Activated effector memory CD4-positive, alpha-beta T cell treated with Interleukin-2 at 50 U/mL for 16 hours (primary cell): ENCODE measurements at places on chromosomes 5 and 9.

GRCh38 chr5:116655431-116655830, 80.8 kb upstream of the SEMA6A start:
- no peak for DNase-seq

DNA sequence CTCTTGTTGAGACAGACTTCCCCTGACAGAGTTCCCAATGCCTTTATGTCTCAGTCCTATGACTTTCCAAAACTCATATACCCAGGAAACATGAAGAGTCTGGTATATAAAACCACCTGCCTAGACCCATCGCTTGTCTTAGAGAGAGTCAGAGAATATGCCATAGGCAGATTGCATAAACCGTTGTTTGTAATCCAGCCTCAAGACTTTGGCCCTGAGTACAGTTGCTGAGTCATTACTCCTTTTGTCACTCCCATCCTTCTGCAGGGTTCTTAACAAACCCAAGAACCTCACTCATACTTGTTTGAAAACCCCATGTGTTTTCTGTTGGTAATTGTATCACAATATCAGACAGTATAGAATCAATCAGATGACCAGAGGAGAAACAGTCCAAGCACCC, 616.3 kb downstream of the SLCO4C1 start:
- DNase-seq: no peak

GRCh38 chr9:97500263-97500662, 1.2 kb upstream of the TMOD1 start:
- no peak for DNase-seq

GRCh38 chr9:121048618-121049017, 1.5 kb downstream of the C5 start:
- DNase-seq: no peak

DNA sequence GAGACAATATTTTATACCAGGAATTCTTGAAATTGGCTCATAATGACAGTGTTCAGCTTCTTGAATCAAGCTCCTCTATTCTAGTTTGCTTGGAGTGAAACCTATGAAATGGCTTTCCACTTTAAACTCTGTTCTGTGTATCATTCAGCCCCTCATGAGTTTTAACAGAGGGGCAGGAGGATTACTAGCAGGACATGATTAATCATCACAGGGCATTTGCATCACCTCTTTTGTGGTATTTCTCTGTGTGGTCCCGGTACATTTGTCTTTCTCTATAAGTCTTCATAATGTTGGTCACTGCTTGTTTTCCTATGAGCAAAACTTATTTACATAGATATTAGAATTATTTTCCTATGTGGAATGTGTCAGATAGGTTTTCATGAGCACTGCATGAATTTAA, 21.2 kb downstream of the CAST start:
- DNase-seq: no peak

DNA sequence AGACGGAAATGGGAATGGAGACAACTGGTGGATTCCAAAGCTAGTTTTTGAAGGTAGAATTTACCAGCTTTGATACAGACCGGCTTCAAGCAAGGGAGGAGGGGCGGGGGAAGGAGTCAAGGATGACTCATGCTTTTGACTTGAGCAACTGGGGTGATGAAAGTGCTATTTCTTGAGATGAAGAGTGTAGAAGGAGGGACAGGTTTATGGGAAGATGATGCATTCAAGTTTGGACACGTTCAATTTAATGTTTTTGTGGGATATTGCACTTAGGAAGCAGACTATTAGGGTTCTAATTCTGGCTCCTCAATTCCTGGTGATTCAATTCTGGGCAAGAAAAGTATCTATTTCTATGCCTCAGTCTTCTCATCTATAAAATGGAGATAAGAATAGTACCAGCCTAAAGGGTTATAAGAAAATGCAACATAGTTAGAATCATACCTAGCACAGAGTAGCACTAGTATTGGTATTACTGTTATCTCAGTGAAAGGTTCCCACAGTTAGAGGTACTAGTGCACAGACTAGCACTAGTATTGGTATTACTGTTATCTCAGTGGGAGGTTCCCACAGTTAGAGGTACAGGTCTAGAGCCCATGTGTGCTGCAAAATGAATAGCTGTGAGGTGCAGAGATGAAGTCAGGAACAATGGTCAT, 4.6 kb downstream of the NIPAL4 start:
- peak; percentile 19 for DNase-seq

DNA sequence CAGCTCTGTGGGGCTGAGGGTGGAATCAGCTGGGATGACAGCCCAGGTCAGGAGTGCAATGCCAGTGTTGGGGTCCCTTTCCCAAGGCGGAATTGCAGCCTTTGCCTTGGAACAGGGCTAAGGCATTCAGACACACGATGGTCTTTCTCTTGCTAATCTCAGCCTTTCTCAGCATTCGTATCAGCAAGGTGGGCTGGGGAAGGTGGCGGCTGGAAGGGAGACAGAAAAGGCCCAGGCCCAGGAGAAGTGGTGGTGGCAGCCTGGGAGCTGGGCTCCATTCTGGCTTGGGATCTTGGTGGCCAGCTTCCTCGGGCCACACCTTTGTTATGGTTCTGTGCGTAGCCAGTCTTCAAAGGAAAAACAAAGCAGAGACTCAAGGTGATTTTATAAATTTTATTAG, 1.1 kb upstream of the ARHGEF28 start:
- DNase-seq: no peak

DNA sequence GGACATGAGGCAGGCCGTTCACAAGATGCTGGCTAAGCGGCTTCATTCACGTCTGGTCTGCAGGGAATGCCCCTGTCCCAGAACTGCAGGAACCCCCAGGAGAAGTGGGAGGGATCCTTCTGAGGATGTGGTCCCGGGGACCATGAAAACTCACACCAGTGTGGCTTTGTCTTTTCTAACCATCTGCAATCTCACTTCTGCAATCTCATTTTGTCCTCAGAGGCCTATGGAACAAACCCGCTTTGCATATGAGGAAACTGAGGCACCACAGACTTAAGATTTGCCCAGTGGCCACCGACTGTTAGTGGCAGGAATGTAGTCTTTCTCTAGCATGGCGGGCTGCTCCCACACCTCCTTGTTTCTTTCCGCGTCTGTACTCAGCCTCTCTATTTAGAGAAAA, 6.9 kb downstream of the CXCL14 start:
- DNase-seq: no peak

GRCh38 chr9:135524130-135524861, 3.1 kb downstream of the LCN1 start:
- DNase-seq: no peak

GRCh38 chr5:157203417-157203816, 22.8 kb downstream of the ITK start:
- DNase-seq: no peak

- no peak for DNase-seq
These were observed 101.0 kb downstream of the TLE1 start for GRCh38 chr9:81588148-81588871.

- DNase-seq: no peak
These were observed 1.0 kb upstream of the NTMT1 start for GRCh38 chr9:129624947-129625346.

DNA sequence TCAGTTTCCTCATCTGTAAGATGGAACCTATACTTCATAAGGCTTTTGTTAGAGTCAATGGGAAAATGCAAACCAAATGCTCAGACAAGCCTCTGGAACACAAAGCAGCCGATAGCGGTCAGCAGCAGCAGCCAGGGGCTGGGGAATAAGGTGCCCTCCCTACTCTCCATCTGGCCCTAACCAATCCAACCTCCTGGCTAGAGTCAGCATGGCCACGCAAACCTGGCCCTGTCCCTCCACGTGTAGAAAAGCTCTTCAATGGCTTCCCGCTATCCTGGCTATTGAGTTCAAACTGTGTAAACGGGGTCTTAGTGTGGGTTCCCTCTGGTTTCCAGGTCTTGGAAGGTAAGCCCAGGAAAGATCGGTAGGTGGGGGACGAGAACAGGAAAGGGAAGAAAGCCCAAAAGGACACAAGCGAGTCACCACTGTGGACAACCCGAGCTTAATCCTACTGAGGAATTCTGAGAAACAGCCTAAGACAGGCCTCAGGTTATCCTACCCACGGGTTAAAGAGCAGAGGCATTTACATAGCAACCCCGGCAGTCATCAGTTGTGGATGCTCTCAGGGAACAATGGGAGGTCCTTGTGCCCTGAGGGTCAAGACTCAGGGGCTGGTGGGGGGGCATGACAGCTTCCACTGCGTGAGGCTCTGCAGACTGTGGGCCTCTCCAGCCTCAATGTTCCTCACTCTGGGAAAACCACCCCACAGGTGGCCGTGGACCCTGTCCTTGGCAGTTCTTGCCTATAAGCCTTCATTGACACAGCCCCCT, 30.9 kb downstream of the FABP6 start:
- DNase-seq: no peak
